HFF-Myc (cell line): ENCODE measurements at places on chromosomes 6 and 20.
A peak's percentile ranks its signal among the peaks of the same experiment; 100 is the strongest.

- DNase-seq = no peak
Measured at GRCh38 chr20:10662151-10662550, 11.6 kb downstream of the JAG1 start.

- no peak for DNase-seq
Measured at GRCh38 chr20:34744340-34744739, 40.2 kb downstream of the TP53INP2 start.

GRCh38 chr20:562232-562897, 18.8 kb upstream of the CSNK2A1 start:
- DNase-seq = no peak

- no peak for DNase-seq
Measured at GRCh38 chr6:156396068-156396771, 381.0 kb upstream of the ARID1B start.

- DNase-seq = no peak
Measured at GRCh38 chr6:56280126-56280525, 32.7 kb upstream of the COL21A1 start.

DNA sequence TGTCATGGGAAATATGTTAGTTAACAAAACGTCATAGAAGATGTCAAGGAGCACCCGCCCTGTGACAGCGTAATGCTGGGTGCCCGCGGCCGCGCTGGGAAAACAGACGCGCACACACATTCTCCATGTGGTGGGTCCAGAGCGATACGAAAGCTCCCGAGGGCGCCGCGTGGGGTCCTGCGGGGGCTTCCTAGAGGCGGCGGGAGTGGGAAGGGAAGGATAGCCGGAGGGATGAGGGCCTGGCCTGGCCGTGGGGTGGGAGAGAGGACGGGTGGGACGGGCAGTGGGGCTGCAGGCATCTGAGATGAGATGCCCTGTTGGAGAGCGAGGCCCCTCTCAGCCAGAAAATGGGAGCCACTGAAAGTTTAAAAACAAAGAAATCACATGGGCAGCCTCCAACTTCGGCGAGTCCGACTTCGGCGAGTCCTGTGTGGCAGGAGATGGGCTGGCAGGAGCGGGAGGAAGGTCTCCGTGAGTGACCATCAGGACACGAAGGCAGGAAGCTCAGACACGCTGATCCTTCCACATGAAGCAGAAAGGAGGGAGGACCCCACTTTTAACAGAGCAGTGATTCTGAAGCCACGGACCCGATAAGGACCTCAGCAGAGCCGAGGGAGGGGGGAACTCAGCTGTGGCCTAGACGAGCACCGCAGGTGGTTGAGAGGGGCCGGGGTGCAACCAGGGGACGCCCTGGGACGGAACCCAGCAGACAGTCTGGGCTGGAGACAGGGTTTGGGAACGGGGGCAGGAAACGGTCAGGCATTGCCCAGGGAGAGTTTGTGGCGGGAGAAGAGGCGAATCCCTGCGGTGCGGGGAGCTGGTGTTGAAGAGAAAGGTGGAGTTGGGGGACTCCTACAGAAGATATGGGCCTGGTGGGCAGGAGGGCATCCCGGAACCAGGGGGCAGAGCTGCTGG, 114.1 kb upstream of the FRMD1 start:
- no peak for DNase-seq

DNA sequence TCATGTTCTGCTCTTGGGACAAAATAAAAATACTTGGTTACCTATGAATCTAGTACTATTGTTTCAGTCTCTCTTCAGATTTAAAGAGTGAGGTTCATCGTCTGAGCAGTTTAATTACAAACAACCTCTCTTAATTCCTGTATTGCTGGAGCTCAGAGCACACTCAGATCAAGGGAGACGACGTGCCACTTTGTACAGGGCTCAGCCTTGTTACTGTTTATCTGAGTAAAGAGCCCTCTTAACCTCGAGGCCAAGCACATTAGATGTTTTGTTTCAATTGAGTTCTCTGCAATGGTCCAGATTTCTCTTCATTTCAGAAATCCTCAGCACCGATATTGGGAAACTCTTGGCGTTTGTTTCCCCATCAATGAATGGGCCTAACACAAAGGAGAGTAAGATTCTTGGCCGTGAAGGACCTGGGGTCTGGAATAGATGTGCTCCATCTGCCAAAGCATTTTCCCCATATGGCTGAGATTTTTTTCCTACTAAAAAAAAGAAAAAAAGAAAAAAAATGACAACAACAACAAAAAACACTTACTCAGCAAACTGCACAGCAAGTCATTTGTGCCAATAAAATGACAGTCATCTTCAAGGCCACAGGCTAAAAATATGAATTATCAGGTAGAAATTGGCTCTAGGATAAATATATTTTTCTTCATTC, 82.6 kb upstream of the CCN6 start:
- DNase-seq = no peak

- DNase-seq = no peak
Measured at GRCh38 chr6:3311826-3312225, 53.1 kb downstream of the PSMG4 start.

GRCh38 chr6:154749341-154749740, 16.1 kb downstream of the SCAF8 start:
- no peak for DNase-seq

GRCh38 chr6:29729774-29730328, 6.6 kb downstream of the HLA-F start:
- DNase-seq = no peak

DNA sequence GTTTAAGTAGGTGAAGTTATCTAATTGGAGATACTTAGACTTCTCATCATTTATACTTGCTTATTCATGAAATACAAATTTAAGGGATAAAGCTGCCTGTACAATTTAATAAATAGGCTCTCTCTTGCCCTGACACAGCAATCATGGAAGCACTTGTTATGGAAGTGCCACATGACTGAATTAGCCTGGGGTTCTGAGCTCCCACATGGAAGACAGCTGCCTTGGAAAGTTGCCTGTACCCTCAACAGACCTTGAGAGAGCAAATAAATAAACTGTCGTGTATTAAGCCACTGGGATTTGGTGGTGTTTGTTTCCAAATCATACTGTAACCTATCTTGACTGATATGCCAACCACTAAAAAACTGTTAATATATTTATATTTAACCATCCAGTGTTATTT, 87.0 kb upstream of the RSPO3 start:
- peak; percentile 76 for DNase-seq

DNA sequence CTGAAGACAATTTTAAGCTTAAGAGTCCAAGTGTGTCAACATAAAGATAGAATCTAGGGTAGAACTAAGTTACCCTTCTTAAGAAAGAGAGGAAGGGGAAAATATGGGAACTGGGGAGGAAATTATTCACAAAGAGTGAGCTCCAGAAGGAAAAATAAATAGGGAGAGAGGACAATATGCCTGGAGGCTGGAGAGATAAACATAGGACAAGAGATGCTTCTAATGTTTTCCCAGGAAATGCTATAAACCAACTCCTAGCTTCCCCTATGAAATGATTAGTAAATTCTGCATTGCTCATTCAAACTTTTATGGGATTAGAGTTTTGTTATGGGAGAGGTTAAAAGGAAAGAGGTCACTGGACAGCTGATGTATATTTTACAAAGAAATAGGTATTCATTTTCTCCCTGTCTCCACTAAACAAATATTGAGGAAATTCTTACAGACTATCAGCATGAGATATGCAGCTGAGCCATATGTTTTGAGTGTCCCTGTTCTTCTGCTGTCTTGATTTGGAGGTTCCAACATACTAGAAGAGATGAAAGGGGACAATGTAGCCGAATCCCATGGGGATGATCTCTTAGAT, 22.0 kb downstream of the TPD52L1 start:
- no peak for DNase-seq

DNA sequence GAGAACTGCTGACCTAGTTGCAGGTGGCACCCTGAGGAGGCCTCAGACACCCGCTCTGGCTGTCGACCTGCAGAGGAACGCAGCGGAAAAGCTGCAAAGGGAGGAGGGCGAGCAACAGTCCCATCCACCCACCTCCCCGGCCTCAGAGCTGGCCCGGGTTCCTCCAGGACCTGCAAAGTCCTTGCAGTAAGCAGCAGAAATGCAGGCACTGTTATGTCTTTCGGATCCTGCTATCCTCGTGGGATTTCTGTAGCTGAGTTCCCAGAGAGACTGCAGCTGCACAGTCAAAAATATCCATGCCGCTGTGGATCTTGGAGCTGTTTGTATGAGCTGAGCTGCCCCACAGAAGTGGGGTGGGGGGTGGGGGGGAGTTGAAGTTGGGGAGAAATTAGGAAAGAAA, 251.3 kb downstream of the ANKRD60 start:
- DNase-seq = no peak

- DNase-seq = no peak
Measured at GRCh38 chr6:84448331-84448730, 220.9 kb upstream of the CEP162 start.

DNA sequence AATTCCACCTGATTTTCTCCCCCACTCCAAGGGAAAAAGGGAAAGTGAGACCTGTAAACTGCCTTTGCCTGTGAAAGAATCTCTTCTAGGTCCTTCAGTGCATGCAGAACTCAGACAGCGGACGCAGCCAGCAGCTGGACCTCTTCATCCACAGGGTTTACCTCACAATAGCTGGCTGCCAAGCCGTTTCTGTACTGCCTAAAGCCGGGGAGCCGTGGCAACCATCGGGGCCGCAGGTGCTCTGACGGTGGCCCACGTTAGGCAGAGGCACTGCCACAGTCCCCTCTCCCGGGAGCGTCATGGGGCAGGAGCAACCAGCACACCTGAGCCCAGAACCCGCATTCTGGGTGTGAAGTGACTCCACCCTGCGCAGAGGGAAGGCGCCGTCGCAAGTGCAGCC, 206.1 kb downstream of the TTLL2 start:
- DNase-seq = no peak

DNA sequence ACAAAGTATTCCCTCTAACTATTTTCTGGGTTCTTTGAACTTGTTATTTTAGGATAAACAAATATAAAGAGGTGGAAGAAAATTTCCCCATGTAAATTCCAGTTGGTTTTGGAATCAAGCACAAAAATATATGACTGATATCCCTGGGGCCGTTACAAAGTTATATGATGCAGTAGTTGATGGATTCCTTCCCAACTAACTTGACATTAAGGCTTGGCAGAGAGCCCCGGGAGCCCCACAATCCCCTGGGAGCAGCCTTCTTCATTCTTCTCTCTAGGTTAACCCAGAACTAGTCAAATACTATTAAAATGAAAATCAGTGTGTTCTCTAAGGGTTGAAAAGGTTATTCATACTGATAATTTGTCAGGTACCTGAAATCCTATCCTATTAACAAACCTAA, 508.9 kb upstream of the SOX4 start:
- DNase-seq = no peak

DNA sequence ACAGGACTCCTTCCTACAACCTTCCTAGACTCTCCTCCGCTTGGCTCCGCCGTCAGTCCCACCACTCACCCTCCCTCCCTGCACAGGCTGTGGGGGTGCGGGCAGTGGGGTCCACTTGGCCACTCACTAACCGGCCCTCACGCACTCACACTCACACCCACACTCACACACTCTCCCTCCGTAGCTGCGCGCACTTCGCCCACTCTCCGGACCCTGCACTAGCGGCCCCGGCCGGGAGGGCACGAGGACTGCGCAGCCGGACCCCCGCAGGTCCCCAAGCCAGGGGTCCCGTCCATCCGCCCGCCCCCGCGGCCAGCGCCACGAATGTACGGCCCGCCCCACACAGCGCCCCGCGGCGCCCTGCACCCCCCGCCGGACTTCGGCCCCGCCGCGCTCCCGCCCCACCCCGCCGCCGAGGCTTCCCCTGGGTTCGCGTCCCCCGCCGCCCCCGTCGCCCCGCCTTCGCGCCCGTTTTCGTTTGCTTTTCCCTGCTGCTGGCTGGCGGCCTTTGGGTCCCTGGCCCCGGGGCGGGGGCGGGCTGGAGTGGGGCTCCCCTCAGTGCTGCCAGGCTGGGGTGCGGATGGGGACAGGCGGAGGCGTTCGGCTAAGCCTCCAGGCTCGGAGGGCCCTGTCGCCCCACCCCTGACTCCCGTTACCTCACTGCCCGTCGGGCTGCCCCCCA, 23.0 kb upstream of the SLC22A7 start:
- no peak for DNase-seq

DNA sequence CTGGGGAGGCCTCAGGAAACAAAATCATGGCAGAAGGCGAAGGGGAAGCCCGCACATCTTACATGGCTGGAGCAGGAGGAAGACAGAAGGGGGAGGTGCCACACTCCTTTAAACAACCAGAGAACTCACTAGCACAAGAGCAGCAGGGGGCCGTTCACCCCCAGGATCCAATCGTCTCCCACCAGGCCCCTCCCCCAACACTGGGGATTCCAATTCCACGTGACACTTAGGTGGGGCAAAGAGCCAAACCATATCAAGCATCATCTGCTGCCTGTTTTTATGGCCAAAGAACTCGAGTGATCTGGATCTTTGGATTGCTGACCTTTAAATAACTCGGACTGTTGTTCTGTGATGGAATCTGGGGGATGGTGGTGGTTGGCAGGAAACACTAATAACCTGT, 28.0 kb downstream of the PNLDC1 start:
- DNase-seq = no peak

DNA sequence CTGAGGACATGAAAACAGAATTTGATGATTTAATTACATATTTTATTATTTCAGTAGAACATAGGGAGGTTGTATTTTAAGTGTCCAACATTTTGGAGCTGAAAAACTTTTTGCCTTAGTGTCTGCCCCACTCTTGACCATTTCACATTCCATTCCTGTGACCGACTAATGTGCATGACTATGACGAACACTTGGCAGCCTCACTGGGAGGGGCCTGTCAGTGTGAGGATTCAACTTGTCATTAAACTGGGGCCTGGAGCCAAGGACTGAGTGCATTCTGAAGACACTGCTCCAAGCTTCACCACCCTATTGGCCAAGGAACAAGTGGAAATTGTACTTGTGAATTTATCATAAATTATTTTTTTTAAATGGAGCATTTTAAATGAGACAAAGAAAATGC, 661.3 kb downstream of the BCKDHB start:
- DNase-seq = peak; percentile 44

- no peak for DNase-seq
Measured at GRCh38 chr6:6790891-6791290, 202.4 kb downstream of the LY86 start.

- no peak for DNase-seq
Measured at GRCh38 chr6:89291256-89291819, 23.8 kb downstream of the GABRR2 start.

DNA sequence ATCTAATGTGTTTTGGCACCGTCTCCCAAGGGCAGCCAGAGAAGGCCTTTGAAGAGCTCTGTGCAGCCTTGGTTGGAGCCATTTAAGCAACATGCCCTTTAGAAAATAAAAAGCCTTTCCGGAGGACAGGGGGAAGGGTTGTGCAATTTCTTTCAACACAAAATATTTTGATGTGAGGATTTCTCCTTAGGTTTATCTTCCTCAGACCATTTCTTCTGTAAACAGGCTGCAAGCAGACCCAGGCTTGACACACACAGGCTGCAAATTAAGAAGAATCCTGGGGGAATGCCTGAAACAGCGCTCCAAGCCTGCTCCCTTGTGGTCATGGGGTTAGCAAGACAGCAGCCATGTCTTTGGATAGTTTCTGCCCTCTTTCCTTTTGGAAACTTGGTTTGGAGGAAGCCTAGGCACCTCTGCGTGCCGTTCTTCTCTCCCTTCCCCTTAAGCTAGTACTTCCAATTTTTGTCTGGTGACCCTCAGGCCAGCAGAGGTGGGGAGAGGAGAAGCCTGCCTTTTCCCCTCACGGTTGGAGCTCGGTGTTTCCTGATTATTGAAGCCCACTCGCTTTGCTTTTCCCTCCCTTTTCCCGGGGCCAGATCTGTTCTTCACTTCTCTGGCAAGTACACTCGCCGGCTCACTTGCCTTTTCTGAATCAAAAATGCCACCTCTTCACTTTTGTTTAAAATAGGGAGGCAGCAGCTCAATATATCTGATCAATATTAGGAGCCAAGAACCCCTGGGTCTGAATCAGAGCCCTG, 39.6 kb upstream of the NOX3 start:
- DNase-seq = peak; percentile 44

GRCh38 chr6:142846883-142847287, 98.1 kb downstream of the HIVEP2 start:
- peak; percentile 69 for DNase-seq

- peak; percentile 25 for DNase-seq
Measured at GRCh38 chr6:128882991-128883611, at the start of gene LAMA2. LAMA2 (plus strand) TSS chr6:128883138; CDS start chr6:128883246, 108 bp downstream.
